ENCODE measurements at places on chromosomes 7 and 10. TPM values are rescaled to one million over a fixed set of nuclear protein-coding genes. Genes with fewer than 3 reads are reported as not detected.

- DNase-seq = no peak
Measured at GRCh38 chr10:129622736-129623135, 155.7 kb downstream of the MGMT start.

DNA sequence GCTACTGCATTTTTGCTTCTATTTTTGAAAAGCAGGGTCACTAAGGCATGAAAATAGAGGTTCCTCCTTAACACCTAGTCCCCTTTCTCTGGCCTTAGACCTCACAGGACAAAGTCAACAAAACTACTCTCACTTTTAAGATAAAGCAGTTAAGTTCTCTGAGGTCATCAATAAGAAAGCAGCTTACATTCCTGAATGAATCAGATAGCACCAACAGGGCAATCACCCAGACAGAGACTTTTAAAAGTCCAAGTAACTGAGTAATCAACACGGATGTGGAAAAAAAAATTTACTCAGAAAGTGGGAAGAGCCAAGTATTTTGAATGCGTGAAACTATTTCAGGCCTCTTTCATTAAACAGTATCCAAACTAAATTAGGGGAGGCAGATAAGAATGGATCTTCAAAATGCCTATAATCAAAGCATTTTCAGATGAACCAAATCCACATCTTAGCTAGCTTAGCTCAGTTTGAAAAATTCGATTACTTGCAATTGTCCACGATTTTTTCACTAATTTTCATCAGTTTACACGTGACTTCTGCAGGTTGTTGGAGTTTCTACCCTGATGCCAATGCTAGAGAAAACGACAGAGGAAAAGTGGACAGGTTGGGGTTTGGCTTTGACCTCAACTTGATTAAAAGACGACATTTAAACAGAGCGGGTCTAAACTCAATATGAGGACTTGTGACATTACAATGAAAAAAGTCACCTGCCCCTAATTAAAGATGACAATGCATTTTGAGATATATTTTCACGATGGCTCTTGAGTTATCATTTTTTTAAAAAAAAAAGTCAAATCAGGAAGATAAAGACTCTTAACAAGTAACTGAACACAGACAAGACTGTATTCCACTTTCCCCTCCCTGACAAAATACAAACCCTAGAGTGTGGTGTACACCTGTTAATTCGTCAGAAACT, 1.6 kb downstream of the BEND7 start:
- DNase-seq = no peak

CPA2 gene
- not detected for total RNA-seq

GRCh38 chr7:134101716-134102115, 25.4 kb upstream of the LRGUK start:
- no peak for DNase-seq

LHFPL3 gene
- total RNA-seq = not detected

GRCh38 chr7:40694026-40694809, 559.4 kb downstream of the SUGCT start:
- no peak for DNase-seq

SLC26A5 gene
- 6.2 TPM for total RNA-seq

UNC5B gene
- 61.8 TPM for total RNA-seq

GRCh38 chr10:11639849-11640764, 28.7 kb upstream of the USP6NL start:
- no peak for DNase-seq

GRCh38 chr7:70700941-70701425, 431.0 kb upstream of the GALNT17 start:
- no peak for DNase-seq

- no peak for DNase-seq
Measured at GRCh38 chr10:3077940-3078630, 10.7 kb downstream of the PFKP start.

DNA sequence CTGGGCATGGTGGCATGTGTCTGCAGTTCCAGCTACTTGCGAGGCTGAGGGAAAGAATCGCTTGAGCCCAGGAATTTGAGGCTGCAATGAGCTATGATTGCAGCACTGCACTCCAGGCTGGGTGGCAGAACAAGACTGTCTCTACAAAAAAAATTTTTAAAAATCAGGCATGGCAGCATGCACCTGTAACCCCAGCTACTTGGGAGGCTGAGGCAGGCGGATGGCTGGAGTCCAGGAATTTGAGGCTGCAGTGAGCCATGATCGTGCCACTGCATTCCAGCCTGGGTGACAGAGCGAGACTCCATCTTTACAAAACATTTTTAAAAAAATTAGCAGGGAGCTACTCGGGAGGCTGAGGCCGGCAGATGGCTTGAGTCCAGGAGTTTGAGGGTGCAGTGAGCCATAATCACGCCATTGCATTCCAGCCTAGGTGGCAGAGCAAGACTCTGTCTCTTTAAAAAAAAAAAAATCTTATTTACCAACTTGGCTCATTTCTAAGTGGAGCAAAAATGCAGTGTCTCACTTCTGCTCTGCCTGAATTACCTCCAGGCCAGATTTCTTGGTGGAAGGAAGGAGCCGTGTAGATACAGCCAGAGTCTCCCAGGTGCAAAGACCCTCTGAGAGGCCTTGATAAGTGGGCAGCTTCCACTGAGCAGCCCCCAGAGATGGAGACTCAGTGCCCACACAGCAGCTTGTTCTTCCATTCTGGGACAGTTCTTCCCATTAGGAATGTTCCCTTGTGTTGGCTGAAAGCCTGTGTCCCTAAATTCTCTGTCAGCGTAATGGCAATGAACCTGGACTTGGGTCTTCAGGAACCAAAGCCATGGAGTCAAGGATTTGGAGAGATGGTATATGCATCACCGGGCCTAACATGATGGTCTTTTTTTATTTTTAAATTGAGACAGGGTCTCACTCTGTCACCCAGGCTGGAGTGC, 30.0 kb downstream of the GTF2IRD1 start:
- DNase-seq = no peak

DNA sequence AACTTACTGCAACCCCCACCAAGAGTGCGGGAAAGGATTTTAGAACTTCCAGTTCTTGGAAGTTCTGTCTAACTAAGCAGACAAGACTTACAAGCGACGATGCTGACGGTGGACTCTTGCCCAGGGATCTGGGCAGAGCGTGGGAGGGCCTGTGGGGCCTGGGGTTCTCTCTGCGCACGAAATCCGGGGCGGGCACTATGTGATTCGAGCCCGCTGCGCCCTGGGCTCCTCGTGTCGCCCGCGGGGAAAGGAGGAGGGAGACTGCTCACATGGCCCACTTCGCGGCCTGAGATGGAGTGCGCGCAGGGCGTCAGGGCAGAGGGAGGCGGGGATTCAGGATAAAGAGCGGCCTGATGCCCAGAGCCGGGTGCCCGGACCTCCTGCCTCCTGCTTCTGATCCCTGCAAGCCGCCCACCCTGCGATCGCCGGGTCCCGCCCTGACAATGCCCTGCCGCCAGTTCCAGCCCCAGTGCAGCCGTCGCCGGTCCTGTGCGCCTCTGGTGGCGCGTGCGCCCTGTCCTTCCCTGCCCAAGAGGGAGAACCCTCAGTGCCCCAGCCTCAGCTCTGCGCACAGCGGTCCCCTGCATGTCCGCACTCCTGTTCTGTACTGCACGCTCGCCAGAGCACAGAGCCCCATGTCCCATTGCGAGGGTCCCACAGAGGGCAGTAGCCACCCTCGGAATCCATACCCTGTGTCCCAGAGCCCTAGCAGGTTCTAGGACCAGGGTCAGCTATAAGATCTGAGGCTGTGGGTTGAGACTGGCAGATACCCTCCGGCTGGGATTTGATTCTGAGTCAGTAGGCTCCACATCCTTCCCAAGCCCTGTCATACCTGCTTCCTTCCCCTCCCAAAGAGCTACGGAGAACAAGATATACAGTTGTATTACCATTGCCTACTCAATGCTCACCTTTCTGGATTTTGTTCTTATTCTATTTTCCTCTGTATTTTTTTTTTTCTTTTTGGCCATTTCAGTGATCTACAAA, 99.4 kb upstream of the TMEM106B start:
- peak; percentile 76 for DNase-seq

- no peak for DNase-seq
Measured at GRCh38 chr7:41328544-41328943, 374.3 kb downstream of the INHBA start.

LRRC61 gene
- 14.1 TPM for total RNA-seq

C7orf57 gene
- 0.42 TPM for total RNA-seq

Data from ureter (tissue), 1 donor.